NCI-H82 (cell line): ENCODE measurements at places on chromosomes 2 and 18.
A peak's percentile ranks its signal among the peaks of the same experiment; 100 is the strongest.

DNA sequence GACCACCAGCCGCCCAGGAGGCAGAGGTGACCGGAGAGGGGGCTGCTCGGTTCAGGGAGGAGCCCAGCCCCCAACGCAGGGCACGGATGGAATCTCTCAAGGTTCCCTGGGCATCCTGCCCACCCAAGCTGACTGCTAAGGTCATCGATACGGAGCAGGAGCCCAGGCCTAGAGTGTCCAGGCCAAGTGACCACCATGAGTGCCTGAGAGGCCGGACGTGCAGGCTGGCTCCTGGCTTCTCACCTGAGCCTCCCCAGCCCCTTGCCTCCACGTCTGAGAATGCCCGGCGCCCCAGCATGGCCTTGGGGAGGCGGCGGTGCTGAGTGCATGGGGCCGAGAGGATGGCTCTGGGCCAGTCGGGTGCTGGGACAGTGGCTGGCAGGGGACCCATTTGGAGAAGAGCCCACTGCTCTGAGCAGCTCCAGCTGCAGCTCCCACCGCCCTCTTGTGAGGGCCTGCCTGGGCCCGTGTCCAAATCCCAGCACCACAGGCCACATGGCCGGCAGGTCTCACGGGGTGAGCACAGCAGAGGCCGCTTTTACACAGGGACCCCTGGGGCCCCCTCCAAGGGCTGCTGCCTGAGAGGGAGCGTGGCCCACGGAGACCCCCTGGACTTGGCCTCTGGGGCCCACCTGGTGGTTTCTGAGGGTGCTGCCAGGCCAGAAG is 102.8 kb upstream of the CTDP1 start:
- no peak for DNase-seq

- DNase-seq, result no peak
Observed at GRCh38 chr2:212968284-212969081, 182.9 kb downstream of the IKZF2 start.

- peak; percentile 36 for DNase-seq
Observed at GRCh38 chr2:26754972-26755670, 9.0 kb upstream of the SLC35F6 start.

GRCh38 chr18:65755616-65756015 is 4.8 kb downstream of the CDH7 start:
- DNase-seq, result no peak

DNA sequence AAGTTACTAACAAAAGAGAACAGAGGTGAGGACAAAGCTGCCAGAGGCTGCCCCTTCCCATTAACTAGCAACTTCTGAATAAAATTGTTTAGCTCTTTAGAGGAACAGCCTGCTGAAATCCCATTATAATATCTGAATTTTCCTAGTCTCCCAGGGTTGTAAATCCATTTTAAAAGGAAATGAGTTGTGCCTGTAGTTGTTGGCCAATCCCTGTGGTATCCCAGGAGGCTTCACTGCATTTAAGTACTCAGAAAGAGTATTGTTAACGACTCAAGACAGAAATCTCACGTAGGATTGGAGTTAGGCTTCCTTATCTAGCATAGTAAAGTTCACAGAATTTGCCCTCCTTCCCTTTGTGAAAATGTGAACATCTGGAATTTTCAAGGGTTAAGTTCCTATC is 8.9 kb downstream of the LAPTM4A start:
- DNase-seq, result no peak

GRCh38 chr2:203732953-203733510 is 26.6 kb downstream of the CD28 start:
- peak; percentile 14 for DNase-seq

GRCh38 chr2:41111836-41112627 is 660.1 kb upstream of the SLC8A1 start:
- no peak for DNase-seq

- DNase-seq, result no peak
Observed at GRCh38 chr2:43425659-43426058, 170.2 kb downstream of the THADA start.

- DNase-seq, result no peak
Observed at GRCh38 chr2:236093134-236093533, 75.1 kb downstream of the GBX2 start.

DNA sequence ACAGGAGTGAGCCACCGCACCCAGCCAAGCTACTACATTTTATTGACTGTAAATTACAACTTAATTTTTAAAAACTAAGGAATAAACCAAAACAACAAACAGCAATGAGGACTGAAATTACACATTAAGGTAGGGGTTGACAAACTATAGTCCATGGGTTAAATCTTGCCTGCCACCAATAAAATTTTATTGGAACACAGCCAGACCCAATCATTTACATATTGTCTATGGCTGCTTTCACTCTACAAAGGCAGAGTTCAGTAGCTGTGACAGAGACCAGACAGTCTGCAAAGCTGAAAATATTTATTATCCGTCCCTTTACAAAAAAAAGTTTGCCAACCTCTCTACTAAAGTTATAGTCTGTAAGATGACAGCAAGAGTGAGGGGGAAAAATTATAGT is 24.3 kb upstream of the UGP2 start:
- no peak for DNase-seq

DNA sequence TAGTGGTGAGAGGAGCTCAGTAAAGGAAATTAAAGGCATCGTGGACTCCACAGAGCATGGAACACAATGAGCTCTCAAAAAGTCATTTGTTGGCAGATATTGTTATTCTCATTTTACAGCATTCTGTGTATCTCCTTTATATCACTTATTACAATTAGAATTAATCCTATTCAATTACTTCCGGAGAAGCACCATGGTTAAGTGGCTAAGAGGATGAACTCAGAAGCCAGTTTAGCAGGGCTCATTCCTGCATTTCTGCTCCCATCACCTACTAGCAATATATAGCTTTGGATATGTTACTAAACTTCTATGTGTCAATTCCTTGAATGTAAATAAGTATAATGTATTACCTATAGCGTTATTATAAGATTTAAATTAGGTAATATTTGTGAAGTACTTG is 683.3 kb downstream of the IRS1 start:
- peak; percentile 36 for DNase-seq

DNA sequence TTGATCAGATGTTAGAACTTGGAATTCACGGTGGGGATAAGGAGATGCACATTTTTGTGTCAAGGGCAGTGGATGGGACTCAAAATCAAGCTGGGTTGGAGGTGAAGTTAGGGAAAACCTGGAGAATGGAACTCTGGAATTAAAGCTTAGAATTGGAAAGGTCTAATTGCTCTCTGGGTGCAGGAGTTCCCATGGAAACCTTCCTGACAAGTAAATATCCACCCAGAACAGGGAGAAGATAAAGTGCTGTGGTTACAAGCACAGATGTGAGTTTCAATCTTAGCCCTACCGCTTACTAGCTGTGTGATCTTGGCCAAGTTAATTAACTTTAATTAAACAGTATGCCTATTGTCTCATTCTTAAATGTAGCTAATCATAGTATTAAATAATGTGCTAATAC is 71.3 kb upstream of the TCF7L1 start:
- no peak for DNase-seq

- DNase-seq, result no peak
Observed at GRCh38 chr2:57892920-57893319, 153.7 kb upstream of the VRK2 start.

DNA sequence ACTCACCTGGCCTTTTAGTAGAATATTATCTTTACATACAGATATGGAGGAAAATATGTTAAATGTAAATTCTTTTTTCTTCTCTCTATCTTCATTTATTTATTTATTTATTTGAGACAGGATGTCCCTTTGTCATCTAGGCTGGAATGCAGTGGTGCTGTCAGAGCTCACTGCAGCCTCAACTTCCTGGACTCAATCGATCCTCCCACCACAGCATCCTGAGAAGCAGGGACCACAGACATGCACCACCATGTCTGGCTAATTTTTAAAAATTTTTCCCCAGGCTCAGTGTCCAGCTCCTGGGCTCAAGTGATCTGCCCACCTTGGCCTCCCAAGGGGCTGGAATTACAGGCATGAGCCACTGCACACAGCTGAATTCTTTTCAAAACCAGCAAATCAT is 20.3 kb downstream of the KYNU start:
- DNase-seq, result no peak

DNA sequence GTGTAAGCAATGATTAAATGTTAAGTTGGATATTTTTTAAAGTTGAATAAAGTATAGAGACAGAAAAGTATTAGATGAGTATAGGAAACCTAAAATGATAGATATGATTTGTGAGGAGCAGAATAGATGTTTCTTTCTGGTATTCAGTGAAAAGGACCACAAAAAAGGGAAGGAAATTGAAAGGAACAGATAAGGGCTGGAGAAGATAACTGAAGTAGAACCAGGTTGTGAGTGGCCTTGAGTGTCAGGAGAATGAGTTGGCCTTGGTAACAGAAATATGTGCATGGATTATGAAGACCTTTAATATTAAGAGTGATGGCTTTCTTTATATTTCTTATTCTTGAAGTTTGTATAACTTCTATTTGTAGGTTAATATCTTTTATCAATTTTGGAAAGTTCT is 543.5 kb downstream of the METTL4 start:
- no peak for DNase-seq

GRCh38 chr2:118618279-118618678 is 229.2 kb downstream of the EN1 start:
- DNase-seq, result no peak

DNA sequence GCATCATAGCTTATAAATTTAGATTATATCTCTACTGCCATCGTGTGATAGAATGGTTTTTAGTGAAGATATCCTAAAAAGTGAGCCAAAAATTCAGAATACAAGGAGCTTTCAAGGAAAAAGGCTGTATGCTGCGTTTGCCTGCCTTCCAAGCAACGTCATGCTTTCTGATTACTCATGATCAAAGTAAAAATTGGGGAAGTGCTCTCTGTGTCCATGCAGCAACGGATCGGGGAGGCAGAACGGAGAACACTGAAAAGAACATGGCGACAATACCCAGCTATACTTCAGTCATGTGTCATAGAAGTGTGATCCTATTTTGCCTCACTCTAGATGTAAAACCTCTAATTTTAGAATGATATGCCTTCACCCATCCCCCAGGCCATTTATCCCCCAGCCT is 185.7 kb downstream of the SUCLG1 start:
- DNase-seq, result no peak

- DNase-seq, result peak; percentile 73
Observed at GRCh38 chr2:24793761-24794435, 673 bp downstream of the CENPO start.

DNA sequence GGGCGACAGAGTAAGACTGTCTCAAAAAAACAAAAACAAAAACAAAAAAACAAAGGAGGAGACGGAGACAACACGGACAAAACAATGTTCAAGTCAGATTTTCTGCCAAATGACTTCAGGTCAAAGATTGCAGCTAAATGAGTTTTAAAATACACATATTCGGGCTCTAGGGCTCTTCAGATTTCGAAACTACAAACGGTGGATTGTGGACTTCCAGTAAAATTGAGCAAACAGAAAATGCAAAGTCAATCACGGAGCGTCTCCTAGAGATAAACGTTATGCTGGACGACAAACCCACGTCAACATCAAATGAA is 558 bp downstream of the MRPS5 start:
- DNase-seq, result no peak

- DNase-seq, result no peak
Observed at GRCh38 chr2:136114382-136114781, 3.6 kb downstream of the CXCR4 start.

GRCh38 chr2:235643680-235644511 is 150.1 kb downstream of the AGAP1 start:
- DNase-seq, result no peak

DNA sequence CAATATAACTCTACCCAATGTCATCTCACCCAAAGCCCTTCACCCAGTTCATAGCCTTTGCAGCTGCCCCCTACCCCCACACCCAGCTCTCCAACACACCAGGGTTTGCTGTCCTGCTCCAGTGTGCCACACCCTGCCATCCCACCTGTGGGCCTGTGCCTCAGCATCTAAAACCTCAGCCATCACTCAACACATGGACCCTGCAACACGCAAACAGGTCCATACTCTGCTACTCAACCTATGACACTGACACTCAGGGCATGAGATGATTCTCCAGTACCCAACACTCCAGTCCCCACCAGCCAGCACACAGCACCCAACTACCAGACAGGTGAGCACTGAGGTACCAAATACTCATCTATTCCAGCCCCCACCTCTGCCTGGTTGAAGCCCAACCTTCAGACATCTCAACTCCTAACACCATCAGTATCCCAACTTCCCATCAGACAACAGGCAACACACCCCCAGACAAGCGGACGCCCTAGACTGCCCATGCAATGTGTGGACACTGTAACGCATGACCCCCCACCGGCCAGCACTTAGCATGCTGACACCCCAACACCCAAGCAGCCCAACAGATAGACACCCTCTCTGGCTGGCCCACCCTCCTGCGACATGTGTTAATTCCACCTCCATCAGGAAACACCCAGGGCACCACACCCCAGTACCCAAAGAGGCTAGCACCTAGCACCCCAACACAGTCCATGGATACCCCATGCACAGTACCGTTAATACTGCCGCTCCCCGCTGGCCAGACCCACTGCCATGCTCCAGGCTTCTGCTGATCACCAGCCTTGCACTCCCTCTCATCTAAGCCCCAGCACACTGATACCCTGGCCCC is 25.0 kb downstream of the ZAP70 start:
- DNase-seq, result no peak

GRCh38 chr2:18814387-18814786 is 225.0 kb upstream of the NT5C1B start:
- no peak for DNase-seq

DNA sequence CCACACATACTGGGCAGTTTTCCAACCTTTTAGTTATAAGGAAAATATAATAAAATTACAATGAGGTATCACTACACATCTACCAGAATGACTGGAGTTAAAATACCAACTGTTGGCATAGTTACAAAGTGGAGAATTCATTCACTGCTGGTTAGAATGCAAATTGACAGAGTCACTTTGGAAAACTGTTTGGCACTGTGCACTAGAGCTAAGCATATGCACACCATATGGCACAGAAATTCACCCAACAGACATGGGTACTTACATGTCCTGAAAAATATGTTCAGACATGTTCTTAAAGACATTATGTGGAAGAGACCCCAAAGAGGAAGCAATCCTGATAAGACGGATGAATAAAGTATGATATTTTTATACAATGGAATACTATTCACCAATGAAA is 686.1 kb upstream of the RAB6C start:
- no peak for DNase-seq

DNA sequence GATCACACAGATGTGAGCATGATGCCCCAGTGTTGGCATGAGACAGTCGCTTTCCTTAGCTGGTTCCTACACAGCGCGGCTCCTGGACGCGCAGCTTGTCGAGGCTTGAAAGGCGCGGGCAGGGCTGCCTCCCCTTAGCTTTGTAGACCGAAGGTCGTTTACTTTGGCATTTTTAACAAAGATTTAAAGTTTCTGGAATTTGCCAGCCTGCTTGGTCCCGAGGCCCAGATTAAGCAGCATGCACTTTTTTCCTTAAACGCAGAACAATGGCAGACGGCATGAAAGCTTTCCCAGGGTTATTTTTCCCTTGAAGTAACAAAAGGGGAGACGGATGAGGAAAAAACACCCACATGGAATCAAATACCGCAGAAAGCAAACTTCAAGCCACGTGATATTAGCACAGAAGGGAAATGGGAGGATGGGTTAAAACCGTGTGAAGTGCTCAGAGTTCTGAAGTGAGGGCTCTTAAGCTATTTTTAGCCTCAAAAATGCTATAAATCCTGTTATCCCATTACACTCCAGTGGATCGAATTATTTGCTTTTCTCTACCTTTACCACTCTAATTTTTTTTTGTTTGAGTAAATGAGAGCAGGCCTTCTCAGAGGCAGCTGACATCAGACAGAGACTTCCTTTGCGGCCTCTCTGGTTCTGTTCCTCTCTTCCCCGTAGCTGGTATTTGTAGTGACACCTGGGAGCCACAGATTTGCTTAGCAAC is 55.7 kb downstream of the NPAS2 start:
- DNase-seq, result no peak

GRCh38 chr2:14047491-14047890 is 585.0 kb upstream of the LRATD1 start:
- no peak for DNase-seq
